MV-4-11 (cell line): ENCODE measurements at places on chromosomes 1 and 21.

DNA sequence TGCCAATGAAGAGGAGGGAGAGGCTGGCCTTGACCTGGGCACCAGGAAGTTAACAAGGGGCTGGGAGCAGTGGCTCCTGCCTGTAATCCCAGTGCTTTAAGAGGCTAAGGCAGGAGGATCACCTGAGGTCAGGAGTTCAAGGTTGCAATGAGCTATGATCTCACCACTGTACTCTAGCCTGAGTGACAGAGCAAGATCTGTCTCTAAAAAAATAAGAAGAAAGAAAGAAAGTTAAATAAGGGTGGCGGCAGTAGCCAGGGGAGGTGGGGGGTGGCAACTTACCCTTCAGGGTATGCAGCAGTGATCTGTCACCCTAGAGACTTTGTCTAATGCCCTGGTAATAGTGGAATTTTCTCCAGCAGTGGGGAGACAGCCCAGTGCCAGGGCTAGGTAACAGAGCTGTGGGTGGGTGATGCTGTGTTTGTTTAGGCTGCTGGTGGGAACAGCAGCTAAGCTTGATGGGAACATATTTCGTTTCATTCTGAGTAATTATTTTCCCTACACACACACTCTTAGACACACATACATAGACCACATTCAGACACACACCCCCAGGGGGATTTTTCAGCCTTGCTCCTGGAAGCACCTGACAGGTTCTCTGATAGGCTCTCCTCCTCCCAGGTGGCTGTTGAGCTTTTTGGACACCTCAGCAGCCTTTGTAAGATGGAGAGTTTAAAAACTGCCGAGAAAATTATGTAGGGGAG, 11.3 kb upstream of the SYT6 start:
- no peak for DNase-seq

- DNase-seq = no peak
These were observed 19.2 kb downstream of the CLDN19 start for GRCh38 chr1:42720868-42721267.

DNA sequence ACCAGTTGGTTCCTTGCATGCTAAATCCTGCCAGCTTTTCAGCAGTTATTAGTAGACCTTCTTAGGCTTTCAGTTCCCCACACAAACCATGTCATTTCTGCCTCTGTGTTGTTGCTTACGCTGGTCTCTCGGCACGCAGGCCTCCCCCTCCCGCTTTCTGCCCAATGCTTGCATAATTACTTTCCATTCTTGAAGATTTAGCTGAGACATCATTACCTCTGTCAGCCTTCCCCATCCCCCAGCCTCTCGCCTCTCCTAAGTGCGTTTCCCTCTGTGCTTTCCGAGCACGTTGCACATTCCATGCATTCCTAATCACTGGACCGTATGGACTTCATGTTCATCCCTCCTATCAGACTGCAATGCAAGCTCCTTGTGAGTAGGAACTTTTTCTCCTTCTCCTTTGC, 26.8 kb downstream of the TSHB start:
- DNase-seq = peak; percentile 97

GRCh38 chr1:204503122-204503912, 8.7 kb upstream of the PIK3C2B start:
- DNase-seq = peak; percentile 73

DNA sequence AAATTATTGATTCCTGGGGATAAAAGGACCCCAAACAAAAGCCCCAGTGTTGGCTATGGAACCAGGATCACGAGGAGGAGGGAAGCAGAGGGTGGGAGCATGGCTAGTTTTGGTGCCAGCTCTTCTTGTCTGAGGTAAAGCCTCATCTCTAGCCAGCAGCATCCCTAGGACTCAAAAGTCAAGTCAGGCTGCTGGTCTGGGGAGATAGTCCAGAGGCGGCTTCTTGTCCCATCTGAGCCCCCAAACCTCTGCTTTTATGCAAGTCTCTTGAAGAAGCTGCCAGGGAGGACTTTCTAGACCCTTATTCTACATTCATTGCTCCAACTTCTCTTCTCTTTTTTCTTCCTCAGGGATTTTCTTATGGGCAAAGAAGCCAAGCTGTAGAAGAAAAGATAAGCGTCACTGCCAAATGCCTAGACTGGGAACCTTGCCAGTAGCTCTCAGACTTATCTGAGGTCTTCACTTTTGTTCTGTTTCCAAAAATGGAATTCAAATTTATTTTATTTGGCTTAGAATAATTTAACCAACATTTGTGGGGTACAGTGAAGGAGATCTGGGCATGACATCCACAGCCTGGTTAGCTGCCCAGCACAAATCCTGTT, 6.9 kb upstream of the ANKRD35 start:
- no peak for DNase-seq

- peak; percentile 96 for DNase-seq
These were observed 54.1 kb downstream of the LDLRAD2 start for GRCh38 chr1:21865943-21866706.

DNA sequence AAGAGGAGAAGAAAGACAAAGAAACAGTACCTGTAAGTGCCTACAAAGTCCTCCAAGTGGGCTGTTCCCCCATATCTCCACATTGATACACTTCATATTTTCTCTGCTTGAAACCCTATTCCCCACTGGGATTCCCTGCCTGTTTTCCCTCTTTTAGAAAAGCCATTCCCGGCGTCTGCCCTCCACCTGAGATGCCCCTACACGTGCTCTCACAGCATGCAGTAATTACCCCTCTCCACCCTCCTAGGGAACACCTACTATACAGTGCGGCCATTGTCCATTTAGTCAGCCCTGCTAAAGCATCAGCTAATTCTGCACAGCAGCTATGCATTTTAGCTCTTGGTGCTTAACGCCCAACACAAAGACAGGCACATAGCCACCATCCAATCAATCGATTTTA, 135.7 kb upstream of the TIAM1 start:
- DNase-seq = no peak

- DNase-seq = peak; percentile 22
These were observed 61.7 kb downstream of the CASQ2 start for GRCh38 chr1:115706587-115707425.

DNA sequence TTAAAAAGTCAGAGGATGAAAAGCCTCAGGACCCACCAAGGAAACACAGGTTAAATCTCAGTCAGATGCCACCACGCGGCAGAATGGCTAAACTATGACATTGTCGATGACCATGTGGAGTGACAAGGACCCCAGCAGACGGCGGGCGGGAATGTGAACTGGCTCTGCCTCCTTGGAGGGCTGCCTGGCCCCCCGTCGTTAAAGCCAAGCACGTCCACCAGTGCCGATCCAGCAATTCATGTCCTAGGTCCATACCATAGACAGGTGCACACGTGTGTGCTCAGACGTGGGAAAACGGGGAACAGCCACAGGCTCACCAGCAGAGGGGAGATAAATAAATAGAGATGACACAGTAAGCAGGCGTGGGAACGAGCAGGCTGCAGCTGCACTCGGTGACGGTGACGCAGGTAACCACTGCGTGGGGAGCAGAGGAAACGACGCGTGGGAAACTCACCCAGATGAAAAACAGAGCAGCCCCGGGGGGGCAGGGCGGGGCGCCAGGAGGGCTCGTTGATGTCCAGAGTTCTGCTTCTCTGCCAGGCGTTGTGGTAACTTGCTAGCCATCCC, 28.3 kb upstream of the PCBP3 start:
- DNase-seq = peak; percentile 65

- peak; percentile 80 for DNase-seq
These were observed 3.0 kb downstream of the SWT1 start for GRCh38 chr1:185159966-185160365.

- DNase-seq = no peak
These were observed 63.0 kb downstream of the DISP1 start for GRCh38 chr1:222877854-222878253.

DNA sequence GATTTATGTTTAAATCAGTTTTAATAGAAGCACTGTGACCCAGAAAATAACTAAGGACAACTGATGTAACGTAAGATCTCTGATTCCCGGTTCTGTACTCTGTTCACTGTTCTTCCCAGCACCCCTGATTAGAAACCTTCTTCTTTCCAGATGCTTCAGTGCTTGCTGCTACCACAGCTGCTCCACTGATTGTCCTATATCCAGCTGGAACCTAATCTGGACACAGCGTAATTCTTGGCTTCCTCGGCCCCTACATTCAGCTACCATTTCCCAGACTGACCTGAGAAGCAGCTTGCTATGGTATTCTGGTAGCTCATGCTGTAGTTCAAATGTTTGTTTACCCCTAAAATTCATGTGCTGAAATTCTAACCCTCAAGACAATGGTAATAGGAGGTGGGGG, 302.7 kb downstream of the GRIK1 start:
- no peak for DNase-seq

GRCh38 chr1:192951691-192952460, 107.3 kb downstream of the UCHL5 start:
- DNase-seq = peak; percentile 73

DNA sequence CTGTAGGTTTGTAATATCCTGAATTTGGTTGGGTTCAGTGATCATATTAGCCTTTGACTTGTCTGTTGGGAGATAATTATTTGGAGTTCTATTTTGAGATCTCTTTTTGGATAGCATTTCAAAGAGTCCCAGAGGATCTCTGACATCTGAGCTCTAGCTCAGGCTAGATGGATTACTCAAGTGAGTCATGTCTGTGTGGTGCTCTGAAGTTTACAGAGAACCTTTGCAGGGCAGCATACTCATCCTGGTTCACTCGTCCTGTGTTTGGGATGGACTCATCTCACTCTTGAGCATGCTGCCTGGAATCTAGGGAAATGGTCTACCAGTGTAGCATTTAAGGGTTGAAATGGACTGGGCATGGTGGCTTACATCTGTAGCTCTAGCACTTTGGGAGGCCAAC, 29.4 kb upstream of the BMP8A start:
- DNase-seq = no peak

DNA sequence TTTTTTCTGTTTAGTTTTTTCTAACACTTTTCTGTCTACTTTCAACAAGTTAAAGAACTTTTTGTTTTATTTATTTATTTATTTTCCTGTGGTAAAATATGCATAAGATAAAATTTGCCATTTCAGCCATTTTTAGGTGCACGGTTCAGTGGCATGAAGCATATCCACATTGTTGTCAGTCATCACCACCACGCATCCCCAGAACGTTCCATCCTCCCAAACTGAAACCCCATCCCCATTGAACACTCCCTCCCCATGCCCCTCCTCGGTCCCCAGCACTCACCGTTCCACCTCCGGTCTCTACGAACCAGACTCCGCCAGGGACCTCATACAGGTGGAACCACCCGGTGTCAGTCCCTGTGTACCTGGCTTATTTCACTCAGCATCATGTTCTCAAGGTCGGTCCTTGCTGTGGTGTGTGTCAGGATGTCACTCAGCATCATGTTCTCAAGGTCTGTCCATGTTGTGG, 118.1 kb downstream of the SIK1 start:
- DNase-seq = no peak

- no peak for DNase-seq
These were observed 4.4 kb downstream of the POU3F1 start for GRCh38 chr1:38041936-38042834.

GRCh38 chr1:69982992-69983391, 222.4 kb downstream of the LRRC40 start:
- no peak for DNase-seq

GRCh38 chr1:41293779-41294178, 51.7 kb upstream of the SCMH1 start:
- DNase-seq = no peak

GRCh38 chr1:228003461-228004330, 3.1 kb upstream of the WNT3A start:
- no peak for DNase-seq

DNA sequence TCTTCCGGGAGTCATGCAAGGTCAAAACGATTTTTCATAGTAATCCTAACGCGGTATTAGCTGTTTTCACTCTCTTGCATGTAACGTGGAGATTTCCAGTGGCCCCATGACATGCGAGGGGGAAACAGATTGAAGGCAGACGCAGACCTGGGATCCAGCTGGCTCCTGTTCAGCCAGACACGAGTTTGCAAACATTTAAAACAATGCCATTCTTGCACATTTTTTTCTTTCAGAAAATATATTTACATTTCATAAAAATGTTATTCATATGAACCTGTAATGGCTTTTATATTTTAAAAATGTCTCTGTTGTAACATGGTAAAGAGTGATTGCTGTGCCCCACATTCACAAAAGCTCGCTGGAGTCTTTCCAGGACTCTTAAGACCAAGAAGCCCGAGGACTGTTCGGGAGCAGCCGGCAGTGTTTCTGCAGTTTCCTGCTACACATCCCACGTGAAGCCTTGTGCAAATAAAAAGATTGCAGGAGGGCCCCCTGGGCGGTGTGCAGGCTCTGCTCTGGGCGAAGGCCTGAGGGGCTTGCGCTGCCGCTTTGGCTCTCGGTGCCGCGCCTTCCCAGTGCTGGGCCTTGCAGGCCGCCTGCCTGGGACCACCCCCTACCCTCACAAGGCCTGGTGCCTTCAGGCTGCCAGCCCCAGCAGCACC, 184.9 kb downstream of the DYRK1A start:
- DNase-seq = no peak
